ENCODE measurements at places on chromosomes 7 and 10.

DNA sequence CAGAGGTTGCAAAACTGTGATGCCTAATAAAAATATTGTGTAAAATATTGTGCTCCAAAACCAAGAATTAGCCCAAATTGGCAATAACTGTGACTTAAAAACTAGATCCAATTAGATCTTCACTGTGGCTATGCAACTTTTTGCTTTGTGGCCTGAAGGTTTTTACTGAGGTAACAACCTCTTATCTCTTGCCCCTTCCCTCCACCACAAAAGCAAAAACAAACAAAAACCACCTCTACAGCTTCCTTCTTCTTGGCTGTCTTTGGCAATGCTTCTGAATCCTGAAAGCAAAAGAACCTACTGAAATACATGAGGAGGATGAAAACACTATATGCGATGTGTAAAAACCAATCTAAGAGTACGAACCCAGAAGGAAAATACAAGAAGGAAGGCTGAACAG lies 226.7 kb upstream of the MBL2 start:
- DNase-seq = no peak

- no peak for DNase-seq
Observed at GRCh38 chr7:55336540-55336939, 28.6 kb upstream of the LANCL2 start.

- DNase-seq = no peak
Observed at GRCh38 chr7:133026210-133026859, 55.6 kb downstream of the CHCHD3 start.

DNA sequence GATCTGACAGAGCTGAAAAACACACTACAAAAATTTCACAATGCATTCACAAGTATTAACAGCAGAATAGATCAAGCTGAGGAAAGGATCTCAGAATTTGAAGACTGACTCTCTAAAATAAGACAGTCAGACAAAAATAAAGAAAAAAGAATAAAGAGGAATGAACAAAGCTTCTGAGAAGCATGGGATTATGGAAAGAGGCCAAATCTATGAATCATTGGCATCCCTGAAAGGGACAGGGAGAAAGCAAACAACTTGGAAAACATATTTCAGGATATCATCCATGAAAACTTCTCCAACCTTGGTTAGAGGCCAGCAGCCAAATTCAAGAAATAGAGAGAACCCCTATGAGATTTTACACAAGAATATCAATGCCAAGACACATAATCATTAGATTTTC lies 804.8 kb upstream of the IGFBP3 start:
- DNase-seq = no peak

- DNase-seq = no peak
Observed at GRCh38 chr10:45461034-45461433, 87.0 kb downstream of the ALOX5 start.

DNA sequence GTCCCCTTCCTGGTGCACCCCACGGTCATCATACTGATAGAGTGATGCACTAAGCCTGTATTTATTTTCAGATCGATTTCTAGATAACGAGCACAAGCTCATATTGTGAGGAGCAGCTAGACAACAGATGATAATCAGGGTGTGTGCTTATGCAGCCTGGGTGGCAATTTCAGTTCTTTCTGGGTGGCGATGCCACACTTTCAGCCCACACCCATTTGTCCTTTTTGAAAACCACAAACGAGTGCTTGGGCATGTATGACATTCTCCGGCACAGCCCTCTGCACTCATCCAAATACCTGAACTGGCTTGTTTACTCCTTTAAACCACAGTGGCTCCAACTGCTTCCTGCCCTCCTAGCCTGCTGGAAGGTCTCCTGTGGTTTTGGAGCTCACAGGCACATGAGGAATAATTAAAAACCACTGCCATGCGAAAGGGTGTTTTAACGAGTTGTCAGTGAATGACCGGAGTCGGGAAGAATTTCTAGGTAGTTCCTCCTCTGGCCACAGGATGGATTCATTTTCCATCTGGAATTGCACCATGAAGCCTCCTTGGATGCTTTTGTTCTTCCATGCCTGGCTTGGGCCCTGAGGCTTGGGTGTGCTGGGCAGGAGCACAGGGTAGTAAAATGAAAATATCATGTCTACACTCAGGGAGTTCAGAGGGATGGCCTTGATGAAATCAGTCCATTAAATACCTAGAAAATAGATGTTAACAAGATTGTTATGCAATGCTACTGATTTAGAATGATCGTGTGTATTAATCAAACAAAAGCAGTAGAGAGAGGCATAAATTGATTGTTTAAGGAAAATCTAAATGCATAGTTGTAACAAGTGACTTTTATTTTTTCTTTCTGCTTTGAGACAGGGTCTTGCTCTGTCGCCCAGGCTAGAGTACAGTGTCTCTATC lies 52.4 kb upstream of the ITGB1 start:
- no peak for DNase-seq

DNA sequence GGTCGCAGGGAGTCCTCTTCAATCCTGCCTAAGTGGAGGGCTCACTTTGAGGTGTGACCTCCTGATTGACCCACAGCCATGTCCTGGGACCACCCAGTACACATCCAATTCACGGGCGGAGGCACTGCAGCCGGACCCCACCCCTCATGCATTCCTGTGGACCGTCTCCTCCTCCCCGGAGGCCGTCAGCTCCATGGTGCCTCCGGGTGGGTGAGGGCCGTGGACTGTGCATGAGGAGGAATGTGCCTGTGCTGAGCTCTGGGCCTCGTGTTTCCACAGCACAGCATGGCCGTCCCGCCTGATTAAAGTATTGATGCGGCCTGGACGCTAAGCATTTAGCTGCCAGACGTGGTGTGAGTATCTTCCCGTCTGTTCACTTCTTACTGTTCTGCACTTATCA lies 52.8 kb downstream of the CFAP46 start:
- DNase-seq = peak; percentile 10

DNA sequence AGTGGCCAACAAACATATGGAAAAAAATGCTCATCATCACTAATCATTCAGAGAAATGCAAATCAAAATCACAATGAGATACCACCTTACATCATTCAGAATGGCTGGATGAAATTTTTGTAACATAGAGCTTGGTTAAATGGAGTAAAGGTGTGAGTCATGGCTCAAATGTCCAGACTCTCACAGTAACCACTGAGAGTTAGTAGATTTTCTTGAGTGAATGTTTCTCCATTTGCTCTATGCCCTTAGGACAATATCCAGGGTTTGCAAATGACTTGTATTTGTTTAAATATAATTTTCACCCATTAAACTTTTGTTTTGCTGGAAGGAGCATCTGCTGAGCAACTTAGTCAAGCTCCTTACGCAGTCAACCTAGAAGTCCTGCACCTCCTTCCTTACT lies 967.2 kb downstream of the XPNPEP1 start:
- no peak for DNase-seq

DNA sequence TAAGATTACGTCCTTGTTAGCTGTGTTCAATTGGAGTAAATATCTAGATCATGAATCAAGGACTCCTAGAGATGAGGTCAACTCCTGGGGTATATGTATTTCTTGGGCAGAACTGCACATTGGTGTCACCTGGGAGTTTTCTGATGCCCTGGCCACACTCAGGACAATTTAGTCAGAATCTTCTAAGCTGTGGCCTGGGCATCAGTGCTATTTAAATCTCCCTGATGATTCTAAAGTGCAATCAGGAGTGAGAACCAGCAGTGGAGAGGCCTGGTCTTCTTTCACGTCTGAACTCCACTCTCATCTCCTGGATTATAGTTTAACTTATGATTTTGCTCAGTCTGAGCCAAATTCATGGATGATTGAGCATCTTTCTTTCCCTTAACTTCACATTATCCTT lies 218.0 kb downstream of the BMPER start:
- DNase-seq = no peak
